Parietal lobe (tissue), 2 donors: ENCODE measurements at places on chromosomes 2 and 18. TPM values are rescaled to one million over a fixed set of nuclear protein-coding genes. Genes with fewer than 3 reads are reported as not detected.

Gene RFX8
- total RNA-seq: not detected

Gene SLC23A3
- total RNA-seq: 0.63 TPM

Gene COL5A2
- 10.3 TPM for total RNA-seq

Gene ANKRD30BL
- 47.0 TPM for total RNA-seq

Gene MERTK
- 5.9 TPM for total RNA-seq

Gene CD8A
- total RNA-seq: 1.3 TPM

Gene CCDC68
- total RNA-seq: 1.6 TPM

Gene ZNF532
- 312 TPM for total RNA-seq

Gene MZT2B
- total RNA-seq: 67.0 TPM

Gene CDK15
- total RNA-seq: not detected
